ENCODE measurements at places on chromosomes 6 and 20.

GRCh38 chr6:6915813-6916547, 191.8 kb upstream of the RREB1 start:
- no peak for DNase-seq

GRCh38 chr20:15628851-15629353, 944.3 kb downstream of the KIF16B start:
- DNase-seq = no peak

DNA sequence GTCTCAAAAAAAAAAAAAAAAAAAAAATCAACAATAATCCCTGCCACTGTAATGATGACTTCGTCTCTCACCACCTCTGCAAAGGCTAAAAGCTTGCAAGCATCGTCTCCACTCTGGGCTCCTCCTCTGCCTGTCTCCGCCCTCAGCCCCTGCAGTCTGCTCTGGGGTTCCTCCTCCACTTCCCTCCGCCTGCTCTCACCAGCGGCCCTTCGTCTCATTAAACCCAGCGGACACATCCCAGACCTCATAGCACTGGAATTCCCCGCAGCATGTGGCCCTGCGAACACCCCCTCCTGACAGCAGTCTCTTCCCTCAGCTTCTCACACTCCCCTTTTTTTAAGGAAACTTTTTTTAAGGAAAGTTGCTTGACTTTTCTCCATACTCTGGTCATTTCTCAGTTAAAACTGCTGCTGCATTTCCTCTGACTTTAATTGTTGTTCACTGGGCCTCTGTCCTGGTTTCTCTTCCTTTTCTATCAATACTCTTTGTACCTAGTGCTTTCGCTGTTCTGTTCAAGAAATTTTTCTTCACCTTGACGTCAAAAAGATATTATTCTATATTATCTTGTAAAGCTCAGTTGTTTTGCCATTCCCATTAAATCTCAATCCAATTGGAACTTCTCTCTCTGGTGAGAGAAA, 70.9 kb upstream of the PLEKHG1 start:
- no peak for DNase-seq

- no peak for DNase-seq
These were observed 744.1 kb upstream of the GJE1 start for GRCh38 chr6:141388666-141389065.

- no peak for DNase-seq
These were observed 599.7 kb upstream of the MMS22L start for GRCh38 chr6:97882755-97883154.

DNA sequence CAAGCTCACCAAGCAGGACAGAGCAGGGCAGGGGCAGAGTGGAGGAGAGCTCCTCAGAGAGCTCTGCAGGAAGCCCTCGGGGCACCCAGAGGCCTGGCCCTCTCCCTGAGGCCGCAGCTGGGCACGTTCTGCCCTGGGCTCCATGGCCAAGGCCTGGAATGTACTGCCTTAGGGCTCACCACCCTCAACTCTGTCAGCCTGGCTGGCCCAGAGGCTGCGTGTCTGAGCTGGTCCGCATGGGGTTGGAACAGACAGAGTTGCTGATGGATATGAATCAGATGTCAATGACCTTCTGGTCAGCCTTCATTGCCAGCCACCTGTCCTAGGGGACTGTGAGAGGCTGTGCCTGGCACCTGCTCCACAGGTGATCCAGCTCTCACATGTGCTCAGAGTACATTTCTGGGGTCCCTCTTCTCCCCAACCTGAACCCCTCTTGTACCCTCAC, 33.2 kb upstream of the PCMTD2 start:
- DNase-seq = no peak

- no peak for DNase-seq
These were observed 98.4 kb upstream of the SPACA1 start for GRCh38 chr6:87949194-87949593.

- no peak for DNase-seq
These were observed 164.6 kb downstream of the MTFR2 start for GRCh38 chr6:136085370-136086115.

- DNase-seq = no peak
These were observed 216.0 kb downstream of the HIVEP2 start for GRCh38 chr6:142728910-142729481.

- no peak for DNase-seq
These were observed 126.3 kb downstream of the C6orf118 start for GRCh38 chr6:165183071-165183470.

- no peak for DNase-seq
These were observed 425.1 kb downstream of the FOXA2 start for GRCh38 chr20:22159276-22159675.

- no peak for DNase-seq
These were observed 36.4 kb upstream of the FAM83B start for GRCh38 chr6:54810147-54810546.

GRCh38 chr6:26328265-26328844, 36.6 kb upstream of the BTN3A2 start:
- no peak for DNase-seq

GRCh38 chr6:33634161-33634727, 13.1 kb downstream of the ITPR3 start:
- DNase-seq = no peak

GRCh38 chr6:131981624-131981978, 30.4 kb upstream of the CCN2 start:
- no peak for DNase-seq

GRCh38 chr20:1402149-1402548, 9.3 kb upstream of the FKBP1A start:
- DNase-seq = no peak

- no peak for DNase-seq
These were observed 155.2 kb downstream of the NFATC2 start for GRCh38 chr20:51387125-51387875.

GRCh38 chr6:42162384-42162783, 10.8 kb upstream of the GUCA1A start:
- no peak for DNase-seq

DNA sequence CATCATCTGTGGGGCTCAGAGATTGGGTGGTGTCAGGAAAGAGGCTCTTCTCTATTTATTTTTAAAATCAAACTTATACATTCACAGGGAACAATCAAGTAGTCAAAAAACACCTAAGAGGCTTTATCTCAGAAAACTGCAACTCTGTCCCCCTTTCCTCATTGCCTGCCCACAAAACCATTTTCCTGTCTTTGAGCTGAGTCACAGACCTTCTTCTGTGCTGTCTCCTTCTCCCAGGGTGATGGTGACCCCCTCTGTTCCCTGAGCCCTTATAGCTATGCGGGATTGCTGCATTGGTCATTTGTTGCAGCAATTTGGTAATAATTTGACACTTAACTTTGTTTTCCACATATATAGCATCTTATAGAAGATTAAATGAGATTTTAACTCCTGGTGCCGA, 195.2 kb upstream of the PROKR2 start:
- no peak for DNase-seq

GRCh38 chr6:89081129-89081422, 525 bp downstream of the PNRC1 start:
- no peak for DNase-seq

- DNase-seq = no peak
These were observed 133.8 kb downstream of the BACH2 start for GRCh38 chr6:90162648-90163387.

- DNase-seq = no peak
These were observed 196.3 kb upstream of the UST start for GRCh38 chr6:148550569-148550968.

DNA sequence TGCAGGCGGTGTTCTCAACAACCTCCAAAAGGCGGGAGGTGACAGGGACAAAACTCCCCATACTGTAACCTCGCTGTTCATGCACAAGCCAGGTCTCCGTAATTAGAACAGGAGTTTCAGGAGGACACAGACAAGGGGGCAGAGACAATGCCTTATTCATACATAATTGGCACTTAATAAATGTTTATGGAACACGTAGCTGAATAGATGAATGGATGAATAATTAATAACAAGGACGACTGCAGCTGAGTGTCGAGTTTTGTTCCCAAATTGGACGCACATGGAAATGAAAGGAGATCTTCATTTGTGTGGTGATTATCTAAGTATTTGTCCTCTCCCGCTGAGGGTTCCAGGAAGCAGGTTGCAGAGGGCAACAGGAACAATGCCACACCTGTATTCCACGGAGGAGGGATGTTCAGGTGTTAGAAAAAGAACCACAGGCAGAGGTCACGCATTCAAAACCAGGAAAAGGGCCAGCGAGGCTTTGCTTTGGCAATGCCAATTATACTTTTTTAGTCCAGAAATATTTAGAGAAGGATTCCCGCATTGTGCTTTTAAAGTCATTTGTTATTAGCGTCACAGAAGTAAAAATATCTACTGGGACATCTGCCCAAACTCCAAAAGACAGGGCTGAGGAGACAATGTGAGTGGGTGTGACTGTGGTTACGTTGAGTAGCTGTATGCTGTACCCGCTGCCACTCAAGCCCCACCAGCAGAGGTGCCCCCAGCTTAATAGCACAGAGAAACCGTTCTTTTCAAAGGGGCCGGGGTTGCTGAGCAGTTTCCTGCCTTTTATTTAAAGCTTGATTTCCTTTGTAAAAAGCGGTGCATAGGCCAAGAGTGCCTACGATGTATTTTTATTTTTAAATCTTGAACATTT, 123.3 kb downstream of the PXDC1 start:
- no peak for DNase-seq

DNA sequence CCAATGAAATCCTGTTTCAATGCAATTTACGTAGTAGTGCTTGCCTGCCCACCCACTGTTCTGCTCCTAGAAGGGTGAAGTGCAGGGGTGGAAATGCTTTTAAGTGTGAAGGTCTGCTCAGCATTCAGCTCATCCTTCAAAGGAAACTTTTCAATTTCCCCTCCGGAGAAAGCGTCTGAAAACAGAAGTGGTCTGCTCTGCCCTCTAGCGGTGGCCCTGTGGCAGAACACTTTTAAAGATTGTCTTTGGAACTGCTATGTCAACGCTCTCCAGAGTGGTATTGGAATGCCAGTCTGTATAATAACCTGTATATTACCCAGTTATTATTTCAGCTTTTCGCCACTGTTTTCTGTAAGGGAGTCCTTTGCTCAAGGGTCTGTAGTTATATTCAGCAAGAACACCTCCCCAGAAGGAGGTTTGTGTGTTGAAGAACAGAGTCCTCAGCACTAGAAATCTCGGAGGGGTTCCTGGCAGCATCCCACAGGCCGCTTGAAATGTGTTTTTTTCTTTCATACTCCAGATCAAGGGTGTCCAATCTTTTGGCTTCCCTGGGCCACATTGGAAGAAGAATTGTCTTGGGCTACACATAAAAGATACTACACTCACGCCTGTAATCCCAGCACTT, 63.1 kb upstream of the KLHL31 start:
- peak; percentile 29 for DNase-seq

DNA sequence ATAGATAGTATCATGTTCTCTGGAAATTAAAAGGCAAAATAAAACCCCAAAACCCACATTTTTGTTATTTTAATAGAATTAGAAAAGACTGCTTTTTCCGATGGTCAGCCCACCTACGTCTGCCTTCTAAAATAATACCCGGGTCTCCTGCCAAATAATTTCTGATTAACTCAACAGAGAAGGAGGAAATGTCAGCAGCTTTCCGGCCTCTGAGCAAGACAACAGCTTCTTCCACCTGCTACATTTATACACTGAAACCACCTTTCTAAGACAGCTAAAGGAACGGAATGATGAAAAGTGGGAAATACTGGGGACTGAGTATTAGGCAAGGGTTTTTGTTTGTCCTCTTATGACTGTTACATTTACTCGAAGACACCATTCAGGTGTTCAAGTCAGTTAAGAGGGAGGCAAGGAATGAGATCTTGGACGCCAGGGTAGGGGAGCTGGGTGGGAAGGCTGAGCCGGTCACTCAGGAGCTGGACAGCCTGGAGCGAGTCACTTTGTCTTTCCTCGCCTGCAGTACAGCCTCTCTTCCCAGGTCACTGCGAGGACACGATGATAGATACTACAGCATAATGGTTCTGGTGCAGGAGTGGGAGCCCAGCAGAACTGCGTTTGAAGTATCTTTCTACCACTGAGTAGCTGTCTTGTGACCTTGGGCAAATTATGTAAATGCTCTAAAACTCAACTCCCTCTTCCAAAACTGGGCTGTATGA, 96.3 kb upstream of the QKI start:
- no peak for DNase-seq

- DNase-seq = no peak
These were observed 116.6 kb upstream of the TRAF3IP2 start for GRCh38 chr6:111722179-111722731.

GRCh38 chr6:30162265-30163089, 869 bp upstream of the TRIM15 start:
- no peak for DNase-seq

DNA sequence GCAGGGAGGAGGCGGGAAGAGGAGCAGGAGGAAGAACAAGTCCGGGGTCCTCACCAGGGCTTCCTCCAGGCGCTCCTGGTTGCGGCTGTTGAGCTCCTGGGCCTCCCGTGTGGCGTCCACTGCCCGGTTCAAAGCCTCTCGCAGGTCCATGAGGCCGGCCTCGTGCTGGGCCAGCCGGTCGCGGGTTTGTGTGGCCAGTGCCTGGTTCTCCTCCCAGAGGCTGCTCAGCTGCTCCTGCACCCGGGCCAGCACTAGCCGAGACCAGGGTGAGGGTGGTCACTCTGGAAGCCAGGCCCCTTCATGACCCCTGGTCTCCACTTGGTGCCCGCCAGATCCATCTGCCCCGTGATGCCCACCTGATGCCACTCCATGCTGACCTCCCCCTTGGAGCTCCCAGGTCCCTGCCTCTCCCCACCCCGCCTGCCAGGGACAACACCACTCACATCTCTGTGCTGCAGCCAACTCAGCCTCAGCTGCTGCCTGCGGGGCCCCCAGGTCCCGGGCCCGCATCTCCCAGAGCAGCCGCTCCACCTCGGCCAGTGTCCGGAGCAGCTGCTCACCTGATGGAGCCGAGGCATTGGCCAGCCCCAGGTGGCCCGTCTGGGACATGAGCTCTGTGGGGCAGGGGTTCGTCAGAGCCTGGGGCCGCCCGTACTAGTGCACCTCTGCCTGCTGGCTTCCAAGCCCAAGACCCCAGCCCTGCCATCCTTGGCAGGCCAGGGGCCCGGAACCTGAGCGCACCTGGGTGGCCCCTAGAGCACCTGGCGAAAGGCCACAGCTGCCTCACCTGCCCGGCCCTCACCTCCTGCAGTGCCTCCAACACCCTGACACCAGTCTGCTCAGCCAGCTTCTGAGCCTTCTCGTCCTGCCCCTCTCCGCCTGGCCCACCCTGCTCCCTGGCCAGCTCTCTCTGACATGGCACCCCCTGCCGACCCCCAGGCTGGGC, 15.9 kb downstream of the ADRM1 start:
- DNase-seq = no peak
